Stimulated activated CD4-positive, alpha-beta T cell treated with anti-CD3 and anti-CD28 coated beads, Interleukin-1b, Interleukin-23, amount 100 ng/mL, for 24 hours (primary cell): ENCODE measurements at places on chromosomes 5 and 9.

- DNase-seq = no peak
These were observed 49.7 kb upstream of the LHFPL2 start for GRCh38 chr5:78698191-78698791.

DNA sequence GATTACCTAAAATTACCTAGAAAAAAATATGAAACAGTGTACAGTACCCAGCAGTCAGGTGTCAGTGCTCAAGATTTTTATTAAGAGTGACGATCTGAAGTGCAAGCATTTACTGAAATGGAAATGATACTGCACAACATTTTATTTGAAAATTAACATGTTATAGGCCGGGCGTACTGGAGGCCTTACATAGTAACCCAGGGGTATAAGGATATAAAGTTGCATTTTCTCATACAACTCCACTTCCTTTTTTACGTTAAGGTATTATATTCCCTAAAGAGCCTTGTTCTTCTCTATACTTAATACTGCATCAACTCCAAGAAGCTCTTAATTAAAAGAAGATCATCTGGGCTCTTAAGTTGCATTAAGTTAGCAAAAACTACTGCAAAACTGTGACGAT is 3.3 kb downstream of the MAT2B start:
- no peak for DNase-seq

- DNase-seq = no peak
These were observed 217.6 kb downstream of the CAAP1 start for GRCh38 chr9:26675035-26675434.

GRCh38 chr5:148805326-148806290 is 20.8 kb upstream of the ADRB2 start:
- no peak for DNase-seq

GRCh38 chr5:52870448-52870847 is 82.7 kb downstream of the ITGA1 start:
- no peak for DNase-seq

- no peak for DNase-seq
These were observed 186.6 kb downstream of the HINT1 start for GRCh38 chr5:130978475-130978874.

DNA sequence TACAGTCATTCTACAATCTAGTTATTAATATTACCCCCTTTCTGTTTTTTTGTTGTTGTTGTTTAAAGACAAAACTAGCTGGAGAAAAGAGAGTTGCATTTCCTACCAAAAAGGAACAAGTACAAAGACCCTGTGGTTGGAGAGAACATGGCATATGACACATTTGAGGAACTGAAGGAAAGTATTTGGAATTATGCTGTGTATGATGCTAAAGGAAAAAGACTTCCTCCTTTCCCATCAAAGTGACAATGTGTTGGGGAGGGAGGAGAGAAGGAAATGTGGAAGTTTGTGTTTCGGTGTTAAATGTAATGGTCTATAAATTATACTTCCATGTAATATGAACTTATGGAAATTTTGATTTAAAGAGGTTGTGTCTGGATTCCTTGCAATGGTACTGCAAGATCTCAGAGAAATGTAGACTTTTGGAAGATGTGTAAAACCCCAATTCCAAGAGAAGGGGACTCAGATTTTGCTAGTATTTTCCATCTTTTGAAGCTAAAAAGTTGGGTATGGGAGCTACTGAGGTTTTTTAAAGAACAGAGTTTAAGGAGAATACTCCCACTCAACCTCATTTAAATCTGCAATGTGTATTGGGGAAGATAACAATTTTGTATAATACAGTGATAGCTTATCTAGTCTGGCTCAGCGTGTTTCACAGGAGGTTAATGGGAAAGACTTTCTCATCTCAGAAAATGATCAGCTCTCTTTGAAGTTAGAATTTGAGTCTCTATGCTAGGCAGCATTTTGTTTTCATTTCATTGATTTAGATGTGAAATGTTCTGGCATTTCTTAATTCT is 15.4 kb upstream of the TNFSF8 start:
- DNase-seq = no peak

DNA sequence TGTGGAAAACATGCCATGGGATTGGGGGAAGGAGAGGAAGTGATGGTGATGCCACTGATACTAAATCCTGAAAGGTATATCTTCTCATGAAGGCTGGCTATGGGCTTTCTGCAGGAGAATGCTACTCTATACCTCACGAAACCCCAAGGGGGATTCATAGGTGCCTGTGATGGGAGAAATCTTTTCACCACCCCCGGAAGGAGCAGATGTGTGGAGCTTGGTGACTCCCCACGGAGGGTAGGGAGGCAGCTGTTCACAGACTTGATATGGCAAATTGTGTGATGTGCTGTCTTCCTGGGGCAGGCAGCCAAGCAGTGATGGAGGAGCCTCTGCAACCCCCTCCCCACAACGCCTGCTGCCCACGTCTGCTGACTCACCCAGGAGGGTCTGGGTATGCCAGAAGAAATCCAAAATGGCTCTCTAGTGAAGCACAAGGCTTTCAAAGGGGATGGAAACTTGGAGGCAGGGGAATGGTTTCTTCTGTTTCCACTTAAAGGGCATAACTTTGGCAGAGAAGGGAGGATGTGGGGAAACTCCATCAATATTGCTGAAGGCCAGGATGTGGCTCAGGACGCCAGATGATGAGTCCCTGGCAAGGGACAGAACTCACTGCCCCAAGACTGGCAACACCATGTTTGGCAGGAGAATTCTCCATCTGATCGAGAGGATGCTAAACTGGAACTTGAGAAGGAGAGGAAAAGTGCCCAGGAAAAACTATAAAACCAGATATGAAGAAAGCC is 188.3 kb downstream of the GABBR2 start:
- DNase-seq = no peak

- no peak for DNase-seq
These were observed 562.8 kb downstream of the PTPRD start for GRCh38 chr9:10050016-10050415.

DNA sequence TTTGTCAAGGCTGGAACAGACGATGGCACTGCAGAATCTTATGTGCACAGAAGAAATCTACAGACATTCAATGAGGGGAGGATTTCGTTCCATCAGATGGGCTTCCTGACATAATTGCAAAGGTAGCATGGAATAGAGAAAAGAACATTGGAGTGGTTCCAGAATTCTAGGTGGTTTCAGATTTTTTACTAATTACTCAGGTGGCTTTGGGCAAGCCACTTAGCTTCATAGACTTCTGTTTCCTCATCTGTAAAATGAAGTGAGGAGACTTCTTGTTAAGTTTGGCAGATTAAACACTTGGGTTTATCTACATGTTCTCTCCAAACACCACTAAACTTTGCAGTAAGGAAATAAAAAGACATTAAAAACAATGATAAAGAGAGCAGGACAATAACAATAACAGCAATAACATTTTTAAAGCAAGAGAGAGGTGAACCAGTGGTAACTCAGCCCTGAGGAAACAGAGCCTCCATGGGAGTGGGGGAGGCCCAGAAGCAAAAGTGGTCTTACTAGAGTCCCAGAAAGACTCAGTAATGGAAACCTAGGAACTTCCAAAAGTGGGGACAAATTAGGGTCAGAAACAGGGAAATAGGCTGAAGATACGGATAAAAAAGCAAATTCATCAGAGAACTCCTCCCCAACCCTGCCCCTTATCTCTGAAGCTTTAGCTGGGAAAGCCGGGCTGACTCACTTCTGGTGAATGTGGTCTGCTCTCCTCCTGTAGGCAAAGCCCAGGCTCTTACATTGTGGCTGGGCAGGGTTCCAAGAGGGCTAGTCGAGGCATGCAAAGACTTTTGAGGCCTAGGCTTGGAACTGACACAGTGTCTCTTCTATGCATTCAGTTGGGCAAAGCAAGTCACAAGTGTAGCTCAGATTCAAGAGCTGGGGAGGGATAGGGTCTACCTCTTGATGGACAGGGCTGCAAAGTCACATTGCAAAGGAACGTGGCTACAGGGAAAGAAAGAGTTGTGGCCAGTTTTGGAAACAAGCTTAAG is 11.8 kb upstream of the ACTBL2 start:
- DNase-seq = no peak

- DNase-seq = no peak
These were observed 72.7 kb upstream of the NREP start for GRCh38 chr5:111829701-111830100.

- DNase-seq = no peak
These were observed 266.0 kb downstream of the DTWD2 start for GRCh38 chr5:118722122-118723020.

- no peak for DNase-seq
These were observed 526.4 kb downstream of the CTNND2 start for GRCh38 chr5:11377896-11378295.

- DNase-seq = no peak
These were observed 36.8 kb downstream of the NDUFS6 start for GRCh38 chr5:1838013-1838412.

DNA sequence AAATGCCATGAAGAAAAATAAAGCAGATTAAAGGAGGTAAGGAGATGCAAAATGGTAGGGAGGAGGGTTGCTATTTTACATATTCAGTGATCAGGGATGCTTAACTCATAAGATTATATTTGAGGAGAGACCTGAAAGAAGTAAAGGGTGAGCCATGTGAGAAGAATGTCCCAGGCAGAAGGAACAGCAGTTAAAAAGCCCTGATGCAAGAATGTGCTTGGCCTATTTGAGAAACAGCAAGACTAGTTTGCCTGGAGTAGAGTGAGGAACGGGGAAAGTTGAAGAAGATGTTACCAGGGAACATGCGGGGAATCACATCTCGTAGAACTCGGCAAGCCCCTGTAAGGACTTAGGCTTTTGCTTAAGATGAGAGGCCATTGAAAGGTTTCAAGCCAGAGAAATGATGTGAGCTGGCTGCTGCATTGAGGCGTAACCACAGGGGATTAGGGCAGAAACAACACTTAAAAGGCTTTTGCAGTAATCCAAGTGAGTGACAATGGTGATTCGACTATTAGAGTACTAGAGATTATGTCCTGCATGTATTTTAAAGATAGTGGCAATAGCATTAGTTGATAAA is 198.7 kb downstream of the VPS13A start:
- DNase-seq = no peak

DNA sequence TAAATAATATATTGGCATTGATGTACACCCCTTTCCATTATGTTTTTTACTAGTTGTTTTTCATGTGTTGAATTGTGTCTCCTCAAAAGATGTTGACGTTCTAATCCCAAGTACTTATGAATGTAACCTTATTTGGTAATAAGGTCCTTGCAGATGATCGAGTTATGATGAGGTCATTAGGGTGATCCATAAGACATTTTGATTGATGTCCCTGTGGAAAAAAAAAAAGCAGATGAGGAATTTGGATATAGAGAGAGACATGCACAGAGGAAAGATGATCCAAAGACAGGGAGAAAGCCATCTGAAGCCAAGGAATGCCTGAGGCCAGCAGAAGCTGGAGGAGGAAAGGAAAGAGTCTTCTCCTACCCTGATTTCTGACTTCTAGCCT is 632.7 kb downstream of the TLR4 start:
- DNase-seq = no peak

DNA sequence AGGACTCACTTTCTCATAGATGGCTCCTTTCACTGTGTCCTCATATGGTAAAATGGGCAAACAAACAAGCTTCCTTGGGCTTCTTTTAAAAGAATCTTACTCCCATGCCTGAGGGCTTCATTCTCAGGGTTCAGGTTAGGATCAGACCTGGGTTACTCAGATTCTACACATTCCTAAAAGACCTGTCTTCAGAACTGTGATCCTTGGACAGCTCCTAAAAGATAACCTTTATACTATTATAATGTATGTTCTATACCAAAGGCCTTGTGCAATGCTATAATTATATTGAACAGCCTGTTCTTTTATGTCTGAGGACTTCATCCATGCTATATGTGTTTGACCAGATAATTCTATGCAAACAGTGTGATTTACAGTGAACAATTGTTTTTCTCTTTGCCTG is 264.4 kb upstream of the CDH10 start:
- DNase-seq = no peak

DNA sequence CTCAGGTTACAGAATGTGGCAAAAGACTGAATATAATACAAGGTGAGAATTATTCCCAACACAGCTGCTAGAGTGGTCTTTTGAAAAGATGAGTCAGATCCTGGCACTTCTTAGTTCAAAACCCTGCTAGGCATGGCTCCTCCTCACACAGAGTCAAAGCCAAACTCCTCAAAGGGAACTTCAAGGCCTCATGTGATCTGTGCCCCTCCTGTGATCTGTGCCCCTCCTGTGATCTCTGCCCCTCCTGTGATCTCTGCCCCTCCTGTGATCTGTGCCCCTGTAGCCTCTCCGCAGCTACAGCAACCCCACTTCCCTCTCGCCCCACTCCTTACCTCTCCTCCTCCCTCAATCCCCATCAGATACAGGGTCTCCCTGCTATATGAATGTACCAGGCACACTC is 525.5 kb upstream of the CCNG1 start:
- DNase-seq = no peak
